ENCODE measurements at places on chromosomes 11 and 22.

DNA sequence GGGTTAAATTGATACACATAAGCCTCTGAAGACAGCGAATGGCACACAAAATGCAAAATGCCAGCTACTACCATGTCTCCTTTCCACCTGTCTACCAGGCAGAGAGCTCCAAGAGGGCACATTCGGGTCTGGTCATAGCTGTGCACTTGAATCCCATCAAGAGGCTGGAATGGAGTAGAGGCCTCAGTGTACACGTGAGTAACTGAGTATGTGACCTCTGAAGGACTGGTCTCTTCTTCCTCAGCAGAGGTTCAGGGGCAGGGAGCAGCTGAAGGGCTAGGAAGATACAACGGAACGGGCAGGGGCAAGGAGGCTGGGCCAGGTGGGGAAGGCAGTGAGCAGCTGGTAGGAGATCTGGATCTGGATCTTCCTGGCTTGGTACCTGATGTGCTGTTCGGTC is 56.3 kb upstream of the PHOX2A start:
- no peak for DNase-seq

- no peak for DNase-seq
These were observed 30.4 kb downstream of the TPBGL start for GRCh38 chr11:75270896-75271418.

- no peak for DNase-seq
These were observed 788.7 kb downstream of the OPCML start for GRCh38 chr11:132743601-132744000.

DNA sequence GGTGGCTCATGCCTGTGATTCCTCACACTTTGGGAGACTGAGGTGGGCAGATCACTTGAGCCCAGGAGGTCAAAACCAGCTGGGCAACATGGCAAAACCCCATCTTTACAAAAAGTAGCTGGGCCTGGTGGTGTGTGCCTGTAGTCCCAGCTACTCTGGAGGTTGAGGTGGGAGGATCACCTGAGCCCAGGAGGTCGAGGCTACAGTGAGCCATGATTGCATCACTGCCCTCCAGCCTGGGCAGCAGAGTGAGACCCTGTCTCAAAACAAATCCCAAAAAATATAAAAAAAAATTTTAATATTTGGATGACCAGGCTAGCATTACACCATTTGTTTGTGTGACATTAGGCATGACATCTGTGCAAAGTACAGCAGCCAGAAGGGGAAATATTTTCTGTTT is 49.7 kb upstream of the CTTN start:
- no peak for DNase-seq

DNA sequence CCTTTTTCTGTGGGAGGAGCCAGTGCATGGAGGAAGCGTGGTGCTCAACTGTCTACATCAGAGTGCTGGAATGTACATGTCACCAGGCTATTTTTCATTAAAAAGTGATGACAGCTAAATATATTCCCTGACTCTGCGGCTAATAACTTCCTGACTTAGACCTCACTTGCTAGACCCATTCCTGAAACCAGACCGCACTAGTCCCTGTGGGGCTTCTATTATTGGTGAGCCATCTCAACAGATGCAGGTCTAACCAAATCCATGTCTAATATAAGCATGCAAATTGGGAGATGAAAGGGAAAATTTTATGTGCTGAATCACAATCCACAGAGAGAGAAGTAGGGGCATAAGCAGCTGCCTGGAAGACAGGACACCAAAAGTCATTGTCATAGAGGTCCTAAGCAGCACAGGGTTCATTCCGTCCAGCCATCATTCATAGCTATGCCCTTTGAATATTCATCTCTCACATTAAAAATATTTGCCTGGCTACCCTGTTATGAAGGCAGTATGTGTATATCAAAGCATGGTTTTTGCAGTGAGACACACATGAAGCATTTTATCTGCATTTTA is 110.9 kb upstream of the BLID start:
- no peak for DNase-seq

DNA sequence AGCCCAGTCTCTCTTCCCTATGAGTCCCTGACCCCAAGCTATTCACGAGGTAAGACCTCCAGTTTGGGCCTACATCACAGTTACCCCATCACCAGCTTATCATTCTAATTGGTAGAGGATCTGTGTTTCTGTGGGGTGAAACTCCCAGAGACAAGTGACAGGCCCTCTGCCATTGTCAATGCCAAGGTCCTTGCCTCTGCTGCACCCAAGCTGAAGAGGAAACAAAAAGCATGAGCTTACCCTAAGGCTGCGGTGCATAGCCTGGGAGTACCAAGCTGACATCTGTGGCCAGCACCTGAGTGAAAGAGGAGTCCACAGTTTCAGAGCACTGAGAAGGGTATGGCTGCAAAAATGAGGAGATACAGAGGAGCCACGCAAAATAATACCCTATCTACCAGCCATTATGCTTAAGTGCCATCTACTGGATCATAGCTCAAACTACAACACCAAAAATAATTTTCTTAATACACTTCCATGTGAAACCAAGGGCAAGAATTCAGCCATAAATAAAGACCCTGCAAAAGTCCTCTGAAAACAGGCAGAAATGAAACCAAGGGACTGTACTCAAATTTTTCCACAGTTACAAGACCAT is 62.3 kb upstream of the ANO5 start:
- no peak for DNase-seq

DNA sequence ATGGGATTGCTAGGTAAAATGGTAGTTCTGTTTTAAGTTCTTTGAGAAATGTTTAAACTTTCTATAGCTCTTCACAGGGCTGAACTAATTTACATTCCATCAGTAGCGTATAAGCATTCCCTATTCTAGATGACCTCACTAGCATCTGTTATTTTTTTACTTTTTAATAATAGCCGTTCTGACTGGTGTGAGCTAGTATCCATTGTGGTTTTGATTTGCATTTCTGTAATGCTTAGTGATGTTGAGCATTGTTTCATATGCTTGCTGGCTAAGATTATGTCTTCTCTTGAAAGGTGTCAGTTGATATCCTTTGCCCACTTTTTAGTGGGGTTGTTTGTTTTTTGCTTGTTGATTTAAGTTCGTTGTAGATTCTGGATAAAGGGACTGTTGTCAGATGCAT is 35.9 kb downstream of the MMP27 start:
- no peak for DNase-seq

DNA sequence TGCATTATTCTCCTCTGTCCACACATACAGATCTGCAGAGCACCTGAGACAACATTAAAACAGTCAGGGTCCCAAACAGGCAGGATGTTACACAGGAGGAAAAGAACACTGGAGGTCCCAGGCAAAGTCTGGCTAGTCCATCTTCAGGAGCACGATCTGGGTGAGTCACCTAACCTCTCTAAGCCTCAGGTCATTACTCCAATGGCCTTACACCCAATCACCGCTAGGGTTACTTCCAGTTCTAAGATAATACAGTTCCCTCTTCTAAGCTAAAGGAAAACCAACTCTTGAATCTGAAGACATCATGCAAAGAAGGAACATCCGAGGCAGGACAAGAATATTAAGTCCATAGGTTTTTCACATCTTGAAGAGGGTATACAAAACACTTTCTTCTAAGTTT is 24.5 kb downstream of the ASCC2 start:
- DNase-seq = no peak
